ENCODE measurements at places on chromosomes 3 and 15.
A peak's percentile ranks its signal among the peaks of the same experiment; 100 is the strongest.

GRCh38 chr3:162348912-162349311, 852.3 kb downstream of the OTOL1 start:
- no peaks in the 10 kb centered on the region for H3K36me3 ChIP-seq
- no peak overlapping the region for H3K4me3 ChIP-seq
- DNase-seq: no peak
- H3K4me1 ChIP-seq: no peaks in the 10 kb centered on the region
- H3K27ac ChIP-seq: no peak overlapping the region
- no peaks in the 10 kb centered on the region for H3K27me3 ChIP-seq

DNA sequence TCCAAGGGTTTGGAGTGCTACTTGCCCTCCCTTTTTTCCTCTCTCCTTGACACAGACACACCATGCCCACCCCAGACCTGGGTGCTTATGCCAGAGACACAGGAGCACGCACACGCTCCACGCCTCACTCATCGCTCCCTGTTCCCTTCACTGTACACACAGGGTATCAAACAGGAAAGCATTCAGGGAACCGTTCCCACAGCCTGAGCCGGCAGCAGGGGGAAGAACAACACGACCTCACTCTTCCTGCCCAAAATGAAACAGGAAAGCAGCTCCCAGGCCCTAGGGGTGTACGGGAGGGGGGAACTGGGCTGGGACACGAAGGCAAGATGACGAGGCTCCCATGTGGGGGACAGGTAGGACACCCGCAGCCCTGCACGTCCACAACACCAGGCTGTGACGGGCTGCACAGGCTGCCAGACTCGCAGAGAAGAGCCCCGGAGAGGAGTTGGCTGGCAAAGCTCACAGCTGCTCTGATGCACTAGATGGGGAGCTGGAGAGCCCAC, 11.2 kb downstream of the DLL4 start:
- no peak overlapping the region for H3K27ac ChIP-seq
- no peaks in the 10 kb centered on the region for H3K36me3 ChIP-seq
- DNase-seq: no peak
- no peak overlapping the region for H3K4me3 ChIP-seq

DNA sequence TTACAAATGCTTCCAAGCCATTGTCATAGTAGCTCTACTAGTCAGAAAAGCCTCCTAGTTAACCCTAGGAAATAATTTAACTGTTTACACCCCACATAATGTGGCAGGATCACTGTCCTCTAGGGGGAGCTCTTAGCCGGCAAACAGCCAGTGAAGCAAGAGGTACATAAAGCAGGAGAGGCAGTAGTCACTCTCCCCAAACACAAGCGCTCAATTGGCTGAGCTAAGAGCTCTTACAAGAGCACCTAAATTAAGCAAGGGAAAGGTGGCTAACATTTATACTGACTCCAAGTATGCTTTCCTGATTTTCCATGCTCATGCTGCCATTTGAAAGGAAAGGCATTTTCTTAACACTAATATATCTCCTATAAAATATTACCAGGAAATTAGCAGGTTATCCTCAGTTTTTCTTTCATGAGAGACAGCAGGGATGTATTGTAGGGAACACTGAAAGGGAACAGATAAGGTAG, 37.6 kb downstream of the NCEH1 start:
- no peak overlapping the region for H3K27ac ChIP-seq
- H3K4me3 ChIP-seq: no peak overlapping the region
- DNase-seq: peak; percentile 85

DNA sequence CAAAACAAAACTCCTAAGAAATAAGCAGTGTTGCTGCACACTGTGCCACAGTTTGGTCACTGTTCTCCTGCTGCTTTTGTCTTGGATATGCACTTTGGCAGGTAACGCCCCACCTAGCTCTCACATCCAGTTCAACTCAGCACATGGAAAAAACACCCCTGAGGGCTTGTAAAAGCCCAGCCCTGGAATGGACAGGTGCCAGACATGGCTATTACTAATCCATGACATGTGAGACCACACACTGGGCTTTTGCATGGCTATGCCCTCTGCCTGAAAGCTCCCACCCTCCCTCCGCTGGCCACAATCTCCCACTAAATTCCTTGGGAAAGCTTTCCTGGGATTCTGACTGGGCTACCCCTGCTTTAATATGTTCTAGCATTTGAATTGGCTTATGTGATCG, 24.7 kb upstream of the ZBED2 start:
- no peak for DNase-seq
- H3K4me1 ChIP-seq: no peaks in the 10 kb centered on the region
- no peak overlapping the region for H3K27ac ChIP-seq

- peak overlapping the region; percentile 32 for H3K27ac ChIP-seq
- no peak for DNase-seq
- H3K4me3 ChIP-seq: no peak overlapping the region
- H3K36me3 ChIP-seq: 0 out of 2 replicates have a peak, but pooled peaks cover 3% of the 10 kb centered on the region
These were observed 15.1 kb upstream of the ARHGAP31 start for GRCh38 chr3:119279101-119279554.
